ENCODE measurements at places on chromosomes 3 and 15. TPM values are rescaled to one million over a fixed set of nuclear protein-coding genes. Genes with fewer than 3 reads are reported as not detected.

DNA sequence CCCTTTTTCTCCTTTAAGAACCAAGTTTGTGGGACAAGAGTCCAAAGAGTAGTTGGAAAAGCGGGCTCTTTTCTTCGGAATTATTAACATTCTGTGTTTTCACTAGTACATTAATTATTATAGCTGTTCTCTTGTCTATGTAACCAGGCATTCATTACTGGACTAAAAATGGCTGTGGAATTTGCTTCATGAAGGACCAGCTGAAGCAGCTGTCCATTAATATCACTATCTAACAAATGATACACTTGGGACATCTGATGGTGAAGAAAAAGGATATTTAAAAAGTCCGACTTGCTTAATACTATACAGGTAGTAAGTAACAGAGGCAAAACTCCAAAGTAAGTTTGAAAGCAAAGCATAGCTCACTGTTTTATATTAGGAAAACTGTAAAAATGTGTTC lies 728.9 kb upstream of the DPPA4 start:
- no peak for DNase-seq

- no peak for DNase-seq
These were observed 2.2 kb downstream of the MAN2C1 start for GRCh38 chr15:75366163-75366562.

DNA sequence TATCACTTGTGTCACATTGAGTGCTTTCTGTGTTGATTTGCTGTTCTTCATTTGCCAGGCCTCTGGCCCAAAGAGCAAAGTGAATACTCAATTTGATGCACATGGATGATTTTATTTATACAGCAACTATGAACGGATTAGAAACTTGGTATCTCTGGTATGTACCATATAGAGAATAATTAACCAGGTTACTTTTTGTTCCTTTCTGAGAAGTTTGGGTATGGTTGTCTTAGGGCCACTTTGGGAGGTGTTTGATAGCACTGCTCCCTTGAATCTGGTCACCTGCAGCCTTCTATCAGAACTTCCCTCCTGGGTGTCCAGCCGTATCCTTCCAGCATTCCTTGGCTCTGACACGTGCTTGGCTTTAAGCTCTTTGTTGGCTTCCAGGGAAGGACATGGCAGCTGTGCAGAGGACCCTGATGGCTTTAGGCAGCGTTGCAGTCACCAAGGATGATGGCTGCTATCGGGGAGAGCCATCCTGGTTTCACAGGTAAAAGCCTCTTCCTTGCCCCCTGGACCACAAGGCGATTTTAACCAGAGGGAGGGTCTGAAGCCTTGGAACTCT lies 12.7 kb downstream of the TAGLN3 start:
- DNase-seq: no peak

Gene BNC1
- 25.4 TPM for total RNA-seq

DNA sequence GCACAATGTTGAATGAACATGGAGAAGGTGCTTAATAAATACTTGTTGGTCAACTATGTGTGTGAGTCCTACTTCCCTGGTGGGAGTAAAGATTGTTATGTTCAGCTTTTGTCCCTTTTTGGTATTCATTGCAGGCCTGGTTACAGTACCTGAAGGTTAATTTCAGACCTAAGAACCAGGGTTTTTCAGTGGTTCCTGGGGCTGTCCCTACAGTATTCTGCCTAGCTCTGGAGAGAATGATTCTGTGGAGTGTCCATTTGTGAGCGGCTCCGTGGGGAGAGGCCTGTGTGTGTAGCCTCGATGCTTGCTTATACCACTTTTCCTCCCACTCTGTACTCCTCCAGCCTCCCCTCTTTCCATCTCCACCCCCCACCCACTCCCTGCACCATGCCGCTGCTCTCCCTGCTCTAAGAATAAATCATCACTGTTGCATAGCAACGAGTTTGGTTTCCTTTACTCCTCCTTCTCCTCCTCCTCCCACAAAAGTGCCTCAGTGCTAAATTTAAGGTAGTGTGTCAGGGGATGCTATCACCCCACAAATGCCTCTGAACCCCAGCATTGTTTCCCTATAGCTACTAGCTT lies 150.6 kb upstream of the ROPN1 start:
- no peak for DNase-seq

GRCh38 chr15:74873756-74874424 lies 725 bp upstream of the SCAMP2 start:
- DNase-seq: no peak

DNA sequence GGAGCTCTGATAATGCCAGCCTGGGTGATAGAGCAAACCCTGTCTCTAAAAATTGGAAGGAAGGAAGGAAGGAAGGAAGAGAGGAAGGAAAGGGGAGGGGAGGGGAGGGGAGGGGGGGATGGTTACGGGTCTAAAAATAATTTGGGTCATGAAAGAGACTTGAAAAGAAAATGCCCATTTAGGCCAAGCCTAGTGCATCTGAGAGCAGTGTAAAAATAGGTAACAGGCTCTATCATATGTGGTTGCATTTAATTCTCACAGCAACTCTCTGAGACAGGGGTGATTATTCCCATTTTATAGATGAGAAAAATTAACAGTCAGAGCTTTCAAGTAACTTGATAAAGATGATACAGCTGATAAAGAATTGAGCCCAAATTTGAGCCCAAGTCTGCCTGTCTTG lies 3.6 kb upstream of the ECE2 start:
- DNase-seq: no peak

DNA sequence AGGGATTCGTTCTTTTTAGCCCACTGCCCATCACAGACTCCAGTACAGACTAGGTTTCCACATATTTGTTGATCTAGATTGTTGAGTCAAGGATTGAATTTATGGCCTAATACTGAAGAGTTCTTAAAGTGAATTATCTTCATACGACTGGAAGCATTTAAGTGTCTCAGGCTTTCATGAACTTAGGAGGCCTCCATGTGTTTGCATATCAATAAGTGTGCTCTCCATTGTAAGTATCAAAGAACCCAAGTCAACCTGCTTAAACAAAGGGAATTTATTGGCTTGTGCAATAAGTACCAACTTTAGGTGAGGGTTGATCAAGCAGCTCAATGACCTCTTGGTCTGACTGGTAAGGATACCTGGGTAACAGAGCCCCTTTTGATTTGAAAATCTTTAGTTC lies 382.1 kb downstream of the PDCD6IP start:
- no peak for DNase-seq

GRCh38 chr3:12947504-12948369 lies 106.4 kb upstream of the RPL32 start:
- DNase-seq: no peak

GRCh38 chr15:95325763-95326404 lies 1004.6 kb upstream of the NR2F2 start:
- no peak for DNase-seq

- no peak for DNase-seq
These were observed 12.4 kb downstream of the GLCE start for GRCh38 chr15:69172847-69173246.

GRCh38 chr3:33980252-33980651 lies 181.8 kb downstream of the PDCD6IP start:
- peak; percentile 90 for DNase-seq

GRCh38 chr15:67863442-67863987 lies 23.7 kb upstream of the RNU6-1 start:
- DNase-seq: no peak

- no peak for DNase-seq
These were observed 3.8 kb downstream of the TYRO3 start for GRCh38 chr15:41562784-41563198.

GRCh38 chr15:29528276-29528675 lies 258.7 kb upstream of the NSMCE3 start:
- no peak for DNase-seq
